Activated T-helper 17 cell treated with anti-CD3 and anti-CD28 coated beads, Interleukin-2, amount 50 U/mL, for 72 hours (primary cell): ENCODE measurements at places on chromosomes 7 and 10. TPM values are rescaled to one million over a fixed set of nuclear protein-coding genes. Genes with fewer than 3 reads are reported as not detected.
A peak's percentile ranks its signal among the peaks of the same experiment; 100 is the strongest.

DNA sequence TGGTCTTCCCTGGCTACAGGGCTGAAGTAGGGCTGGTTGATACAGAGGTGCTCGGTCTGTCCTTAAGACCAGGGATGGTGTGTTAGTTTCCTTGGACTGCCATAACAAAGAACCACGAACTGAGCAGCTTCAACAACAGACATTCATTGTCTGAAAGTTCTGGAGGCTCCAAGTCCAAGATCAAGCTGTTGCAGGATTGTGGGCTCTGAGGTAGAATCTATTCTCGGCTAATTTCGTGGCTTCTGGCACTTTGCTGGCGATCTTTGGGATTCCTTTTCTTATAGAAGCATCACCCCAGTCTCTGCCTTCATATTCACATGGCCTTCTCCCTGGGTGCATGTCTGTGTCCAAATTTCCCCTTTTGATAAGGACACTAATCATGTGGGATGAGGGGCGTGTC is 112.1 kb upstream of the ITGB1 start:
- no peak for ATAC-seq

Gene ACTL6B
- total RNA-seq, result not detected

DNA sequence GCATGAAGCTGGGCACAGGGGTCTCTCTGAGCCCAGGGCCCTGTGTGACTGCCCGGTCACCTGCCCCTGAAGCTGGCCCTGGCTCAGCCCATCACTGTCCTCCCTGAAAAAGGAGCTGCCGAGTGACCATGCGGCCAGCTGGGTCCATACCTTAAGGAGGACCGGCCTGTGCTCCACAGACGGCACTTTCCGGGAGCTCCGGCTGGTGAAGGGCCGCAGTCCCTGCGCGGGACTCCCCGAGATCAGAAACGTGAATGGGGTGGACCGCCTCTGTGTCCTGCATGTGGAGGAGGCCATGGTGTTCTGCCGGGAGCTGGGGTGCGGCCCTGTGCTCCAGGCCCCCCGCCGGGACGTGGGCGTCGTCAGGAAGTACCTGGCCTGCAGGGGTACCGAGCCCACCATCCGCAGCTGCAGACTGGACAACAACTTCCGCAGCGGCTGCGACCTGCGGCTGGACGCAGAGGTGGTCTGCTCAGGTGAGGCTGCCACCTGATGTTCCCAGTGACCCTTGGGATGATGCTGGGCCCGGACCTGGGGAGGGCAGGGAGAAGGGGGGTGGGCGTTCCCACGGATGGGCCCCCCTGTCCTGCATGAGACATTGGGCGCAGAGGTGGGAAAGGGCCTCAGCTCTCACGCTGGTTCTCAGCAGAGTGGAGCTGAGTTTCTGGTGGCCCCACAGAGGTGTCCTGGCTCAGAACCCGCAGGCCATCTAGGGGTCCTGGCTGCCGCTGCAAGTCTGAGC is 3.5 kb downstream of the SCART1 start:
- no peak for ATAC-seq

DNA sequence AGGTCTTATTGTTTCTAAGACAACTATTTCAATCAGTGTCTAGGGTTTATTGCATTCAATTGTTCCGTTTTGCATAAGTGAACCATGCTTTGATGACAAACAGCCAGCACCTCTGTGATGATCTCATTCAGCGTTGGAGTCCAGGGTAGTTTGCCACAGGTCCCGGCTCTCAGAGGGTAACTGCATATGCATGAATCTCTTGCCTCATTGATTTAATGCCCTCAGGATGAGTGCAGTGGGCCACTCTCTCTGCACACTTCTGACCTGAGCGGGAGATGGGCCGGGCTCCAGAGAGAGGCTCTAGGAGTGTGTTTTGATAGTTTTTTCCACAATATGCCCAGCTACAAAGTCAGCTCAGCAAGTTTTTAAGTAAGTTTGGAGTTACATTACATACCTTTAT is 83.9 kb downstream of the HECW1 start:
- no peak for ATAC-seq

DNA sequence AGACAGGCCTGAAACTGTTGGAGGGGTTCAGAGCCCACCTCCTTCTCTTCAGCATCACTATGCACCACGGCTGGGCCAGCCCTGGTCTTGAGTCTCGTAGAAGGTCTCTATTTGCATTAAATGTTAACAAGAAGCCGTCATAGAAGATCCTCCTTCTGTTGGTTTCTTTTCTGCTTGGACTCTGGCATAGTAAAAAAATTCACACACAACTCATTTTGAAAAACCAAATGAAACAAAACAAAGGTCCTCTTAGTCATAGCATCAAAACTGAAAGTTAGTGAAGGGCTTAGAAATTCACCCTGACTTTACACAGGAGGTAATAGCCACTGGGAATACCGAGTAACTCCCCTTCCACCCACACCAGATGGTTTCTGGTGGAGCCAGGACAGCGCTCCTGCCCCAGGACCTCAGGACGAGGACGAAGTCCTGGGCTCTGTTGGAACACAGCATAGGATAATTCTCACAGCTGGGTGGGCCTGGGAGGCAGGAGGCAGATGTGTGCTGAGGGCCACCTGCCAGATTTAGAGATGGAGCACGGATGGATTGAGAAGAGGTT is 248.4 kb upstream of the KLF6 start:
- peak; percentile 87 for ATAC-seq

Gene SOSTDC1
- total RNA-seq, result not detected

DNA sequence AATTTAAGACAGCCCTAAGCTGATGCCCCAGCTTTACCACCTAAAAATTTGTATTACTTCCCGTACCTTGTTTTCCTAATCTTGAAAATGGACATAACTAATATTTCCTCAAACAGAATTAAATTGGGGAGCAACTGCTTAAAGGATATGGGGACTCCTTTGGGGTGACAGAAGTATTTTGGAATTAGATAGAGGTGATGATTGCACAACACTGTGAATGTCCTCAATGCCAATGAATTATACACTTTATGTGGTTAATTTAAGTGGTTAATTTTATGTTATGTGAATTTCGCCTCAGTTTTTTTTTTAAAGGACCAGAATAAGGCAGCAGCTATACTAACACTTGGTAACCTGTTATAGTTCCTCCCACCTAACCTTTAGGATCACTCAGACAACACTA is 19.9 kb upstream of the NPFFR1 start:
- ATAC-seq, result no peak

Gene TMEM213
- total RNA-seq, result 0.50 TPM

GRCh38 chr10:11830836-11831519 is 7.8 kb downstream of the PROSER2 start:
- no peak for ATAC-seq

- ATAC-seq, result no peak
Measured at GRCh38 chr7:45177801-45178200, 20.2 kb downstream of the RAMP3 start.

DNA sequence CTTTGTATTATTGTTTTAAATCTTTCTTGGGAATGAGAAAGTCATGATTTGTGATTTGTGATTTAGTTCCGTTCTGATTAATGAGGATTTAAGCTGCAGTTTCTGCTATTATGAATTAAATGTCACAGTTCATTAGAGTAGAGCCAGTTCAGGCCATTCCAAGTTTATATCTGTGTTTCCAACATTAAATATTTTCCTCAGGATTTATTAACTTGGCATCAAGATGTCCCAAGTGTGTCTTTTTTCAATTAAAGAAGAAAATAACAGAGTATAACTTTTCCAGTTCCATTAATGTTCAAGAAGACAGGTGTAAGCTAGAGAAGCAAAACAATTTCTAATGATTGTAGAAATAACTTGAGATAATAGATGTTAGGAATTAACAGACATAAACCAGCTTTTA is 1183.2 kb upstream of the CELF2 start:
- ATAC-seq, result no peak

GRCh38 chr7:26959290-26959689 is 94.9 kb upstream of the SKAP2 start:
- ATAC-seq, result no peak

Gene PLEKHS1
- not detected for total RNA-seq

DNA sequence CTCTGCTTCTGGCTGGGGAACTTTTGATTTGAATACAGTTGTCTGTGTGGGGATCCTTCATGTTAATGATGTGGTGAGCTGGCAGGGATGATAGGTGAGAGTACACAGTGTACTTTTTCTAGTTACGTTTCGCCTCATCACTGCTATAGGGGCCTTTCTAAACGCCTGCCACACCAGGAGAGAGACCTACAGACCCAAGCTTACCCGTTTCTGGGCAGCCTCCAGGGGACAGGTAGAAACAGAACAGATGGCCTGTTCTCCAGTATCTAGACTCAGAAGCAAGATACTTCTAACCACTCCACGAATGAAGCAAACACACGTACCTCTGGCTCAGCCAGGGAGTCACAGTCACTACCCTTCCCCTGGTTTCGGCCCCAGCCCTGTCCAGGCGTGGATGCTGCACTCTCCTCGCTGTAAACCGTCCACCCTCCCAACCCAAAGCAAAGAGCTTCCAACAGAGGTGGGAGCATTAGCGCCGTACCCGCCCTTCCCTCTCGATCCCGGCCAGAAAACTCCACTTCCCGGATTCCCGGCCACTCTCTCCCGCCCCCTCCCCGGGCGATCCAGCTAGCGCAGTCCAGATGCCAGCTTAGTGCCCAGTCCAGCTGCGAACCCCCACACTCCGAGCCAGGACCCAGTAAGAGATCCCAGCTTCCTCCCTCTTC is 1.2 kb downstream of the CCDC6 start:
- ATAC-seq, result peak; percentile 72

DNA sequence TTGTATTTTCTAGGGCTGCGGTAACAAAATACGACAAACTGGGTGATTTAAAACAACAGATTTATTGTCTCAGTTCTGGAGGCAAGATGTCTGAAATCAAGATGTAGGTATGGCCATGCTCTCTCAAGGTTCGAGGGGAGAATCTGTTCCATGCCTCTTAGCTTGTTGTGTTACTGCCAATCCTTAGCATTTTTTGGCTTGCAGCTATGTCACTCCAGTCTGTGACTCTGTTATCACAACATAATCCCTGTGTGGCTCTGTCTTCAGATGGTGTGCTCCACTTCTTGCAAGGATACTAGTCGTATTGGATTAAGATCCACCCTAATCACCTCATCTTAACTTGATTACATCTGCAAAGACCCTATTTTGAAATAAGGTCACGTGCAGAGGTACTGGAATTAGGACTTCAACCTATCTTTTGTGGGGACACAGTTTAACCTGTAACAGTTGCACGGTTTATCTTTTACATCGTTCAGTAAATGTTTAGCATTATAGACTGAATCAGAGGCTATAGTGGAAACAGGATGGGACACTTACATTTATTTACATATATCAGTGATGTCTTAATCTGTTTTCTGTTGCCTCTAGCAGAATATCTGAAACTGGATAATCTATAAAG is 3.1 kb downstream of the C1GALT1 start:
- no peak for ATAC-seq

DNA sequence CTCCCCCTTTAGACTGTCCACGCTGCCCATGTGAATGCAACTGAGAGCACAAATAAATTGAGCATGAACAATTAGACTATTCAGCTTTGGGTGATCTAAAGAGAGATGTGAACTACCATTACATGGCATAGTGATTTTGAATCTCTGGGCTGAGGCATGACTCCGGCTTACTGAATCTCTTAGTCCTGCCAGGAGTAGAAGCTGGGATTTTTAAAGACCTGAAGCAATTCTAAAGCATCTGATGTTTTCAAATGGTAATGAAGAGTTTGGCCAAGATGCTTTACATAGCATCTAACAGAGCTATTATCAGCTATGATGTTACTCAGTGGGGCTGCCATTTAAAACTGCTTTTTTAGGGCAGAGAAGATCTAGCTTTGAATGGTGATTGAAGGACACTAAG is 1059.1 kb downstream of the SORCS3 start:
- no peak for ATAC-seq

Gene TMEM184A
- not detected for total RNA-seq

- ATAC-seq, result no peak
Measured at GRCh38 chr10:18710201-18710653, 51.0 kb downstream of the ARL5B start.

DNA sequence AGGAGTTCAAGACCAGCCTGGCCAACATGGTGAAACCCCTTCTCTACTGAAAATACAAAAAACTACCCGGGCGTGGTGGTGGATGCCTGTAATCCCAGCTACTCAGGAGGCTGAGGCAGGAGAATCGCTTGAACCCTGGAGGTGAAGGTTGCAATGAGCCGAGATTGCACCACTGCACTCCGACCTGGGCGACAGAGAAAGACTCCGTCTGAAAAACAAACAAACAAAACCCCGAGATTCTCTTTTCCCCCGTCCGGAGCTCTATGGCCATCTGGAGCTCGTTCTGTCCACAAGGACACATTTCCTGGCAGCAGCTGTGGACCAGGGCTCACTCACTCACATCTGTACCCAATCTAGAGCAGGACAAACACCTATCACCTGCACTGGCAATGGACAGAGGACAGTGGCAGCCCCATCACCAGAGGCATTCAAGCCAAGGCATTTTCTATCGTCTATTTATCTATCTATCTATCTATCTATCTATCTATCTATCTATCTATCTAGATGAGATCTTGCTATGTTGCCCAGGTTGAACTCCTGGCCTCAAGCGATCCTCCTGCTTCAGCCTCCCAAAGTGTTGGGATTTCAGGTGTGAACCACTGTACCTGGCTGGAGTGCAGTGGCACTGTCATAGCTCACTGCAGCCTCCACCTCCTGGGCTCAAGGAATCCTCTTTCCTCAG is 167.1 kb upstream of the TNRC18 start:
- ATAC-seq, result no peak

Gene LIPF
- not detected for total RNA-seq

- no peak for ATAC-seq
Measured at GRCh38 chr10:114996542-114996941, 58.5 kb downstream of the TRUB1 start.

Gene RADIL
- total RNA-seq, result 0.08 TPM

DNA sequence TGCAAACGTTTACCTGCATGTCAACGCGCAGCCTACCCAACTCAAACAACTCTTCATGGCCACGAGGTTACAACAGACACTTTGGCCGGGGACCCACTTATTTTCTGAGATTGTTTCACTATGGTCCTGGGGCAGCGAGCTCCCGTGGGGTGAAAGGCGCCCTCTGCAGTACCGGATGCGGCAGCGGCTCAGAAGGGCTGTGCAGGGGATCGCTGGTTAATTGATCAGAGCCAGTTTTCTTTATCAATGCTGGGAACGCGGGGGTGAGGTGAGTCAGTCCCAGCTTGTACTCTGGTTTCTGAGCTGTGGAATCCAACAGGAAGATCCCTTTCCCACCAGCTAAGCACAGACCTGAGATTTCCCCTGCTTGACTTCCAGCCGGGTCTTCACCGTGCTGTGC is 366.5 kb upstream of the KLF6 start:
- no peak for ATAC-seq

DNA sequence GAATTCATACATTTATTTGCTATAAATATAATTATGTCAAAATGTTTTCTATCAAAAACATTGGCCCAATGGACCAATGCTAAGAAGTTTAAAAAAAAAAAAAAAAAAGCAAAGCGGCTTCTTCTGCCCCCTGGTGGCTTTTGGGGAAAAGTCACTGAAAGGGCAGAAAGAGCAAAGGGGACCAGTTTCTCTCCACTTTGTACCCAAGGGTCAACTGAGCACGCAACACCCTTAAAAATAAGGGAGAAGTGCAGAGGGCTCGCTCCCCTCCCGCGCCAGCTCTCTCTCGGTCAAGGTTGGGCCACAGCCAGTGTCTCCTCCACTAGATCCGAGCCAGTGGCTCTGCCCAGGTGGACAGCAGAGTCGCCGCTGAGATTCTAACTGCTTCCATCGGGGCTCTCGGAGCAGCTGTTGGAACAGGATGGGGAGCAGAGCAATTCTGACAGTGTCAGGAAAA is 136.4 kb upstream of the FGFR2 start:
- ATAC-seq, result no peak

Gene CYP26C1
- not detected for total RNA-seq

GRCh38 chr7:100588438-100588837 is 2.3 kb downstream of the FBXO24 start:
- ATAC-seq, result no peak

Gene NAMPT
- total RNA-seq, result 296 TPM

GRCh38 chr7:128691227-128691626 is 19.1 kb downstream of the GARIN1A start:
- no peak for ATAC-seq

Gene RFC2
- 62.2 TPM for total RNA-seq
